ENCODE measurements at places on chromosomes 3 and 15.

- no peak for DNase-seq
Measured at GRCh38 chr3:149908424-149908957, 62.2 kb downstream of the PFN2 start.

- DNase-seq, result no peak
Measured at GRCh38 chr3:10570196-10570946, 65.0 kb upstream of the ATP2B2 start.

GRCh38 chr15:45116482-45117307 is 2.6 kb downstream of the DUOXA2 start:
- no peak for DNase-seq

DNA sequence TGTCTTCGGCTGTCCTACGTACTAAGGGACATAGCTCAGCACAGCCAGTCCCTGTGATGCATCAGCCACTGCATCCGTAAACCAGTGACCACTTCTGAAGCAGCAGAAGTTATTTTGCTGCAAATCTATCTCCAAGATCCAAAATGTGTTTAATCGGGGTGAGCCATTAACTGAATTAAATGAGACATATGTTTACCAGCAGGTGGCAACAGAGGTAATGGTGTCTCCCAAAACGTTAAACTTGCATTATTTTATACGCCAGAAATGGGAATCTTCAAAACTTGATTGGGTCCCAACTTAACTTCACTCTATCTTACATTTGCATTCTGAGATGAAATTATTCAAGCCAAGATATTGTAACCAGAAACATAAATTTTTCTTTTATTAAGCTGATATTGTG is 75.3 kb upstream of the BOC start:
- no peak for DNase-seq

DNA sequence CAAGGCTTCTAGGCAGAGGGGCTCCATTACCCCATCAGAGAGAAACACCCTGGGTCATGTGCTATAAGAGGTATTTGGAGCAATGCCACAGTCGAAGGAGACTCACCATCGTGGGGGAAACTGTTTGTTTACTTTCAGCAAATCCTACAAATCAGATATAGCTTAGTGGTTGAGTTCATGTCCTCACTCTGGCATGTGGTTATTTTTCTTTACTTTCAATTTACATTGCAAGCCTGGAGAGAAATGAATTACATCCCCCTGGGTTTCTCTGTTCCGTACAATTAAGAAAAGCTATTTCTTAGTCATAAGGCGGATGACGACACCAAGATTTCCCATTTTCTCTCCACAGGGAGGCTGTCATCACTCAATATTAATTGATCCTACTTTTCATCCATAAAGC is 36.9 kb downstream of the RFTN1 start:
- DNase-seq, result no peak

DNA sequence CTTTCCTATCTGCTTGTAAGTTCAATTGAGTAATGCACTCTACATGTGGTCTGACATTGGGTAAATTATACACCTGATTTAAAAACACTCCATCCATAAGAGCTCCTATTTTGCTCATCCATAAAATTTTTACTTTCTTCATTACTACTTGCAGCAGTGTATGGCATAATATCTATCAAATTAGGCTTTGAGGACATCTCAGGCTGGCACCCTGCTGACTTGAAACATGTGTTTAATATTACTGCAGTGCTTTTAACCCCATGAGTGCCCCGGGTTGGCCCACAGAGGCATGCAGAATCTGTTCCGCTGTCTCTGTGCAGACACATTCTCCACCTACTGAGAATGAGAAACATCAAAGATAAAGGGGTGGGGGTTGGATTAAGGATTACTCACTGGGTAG is 249.9 kb upstream of the DNAJC19 start:
- DNase-seq, result peak; percentile 22

DNA sequence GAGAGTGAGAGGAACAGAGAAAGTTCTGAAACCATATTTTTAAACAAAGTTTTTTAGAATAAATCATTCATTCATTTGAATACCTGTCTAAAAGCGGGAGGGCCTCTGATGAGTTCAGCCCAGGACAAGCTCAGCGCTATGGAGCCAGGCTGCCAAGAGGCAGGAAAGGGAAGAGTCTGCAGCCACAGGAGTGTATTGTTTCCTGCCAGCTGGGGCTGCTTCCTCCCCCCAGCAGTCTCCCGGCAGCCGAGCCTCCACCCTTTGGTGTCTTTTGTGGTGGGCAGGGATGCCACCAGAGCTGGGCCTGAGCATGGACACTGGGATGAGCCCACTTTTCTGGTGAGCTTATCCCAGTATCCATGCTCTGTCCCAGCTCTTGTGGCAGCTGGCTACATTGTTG is 199.5 kb upstream of the TPRG1 start:
- no peak for DNase-seq

DNA sequence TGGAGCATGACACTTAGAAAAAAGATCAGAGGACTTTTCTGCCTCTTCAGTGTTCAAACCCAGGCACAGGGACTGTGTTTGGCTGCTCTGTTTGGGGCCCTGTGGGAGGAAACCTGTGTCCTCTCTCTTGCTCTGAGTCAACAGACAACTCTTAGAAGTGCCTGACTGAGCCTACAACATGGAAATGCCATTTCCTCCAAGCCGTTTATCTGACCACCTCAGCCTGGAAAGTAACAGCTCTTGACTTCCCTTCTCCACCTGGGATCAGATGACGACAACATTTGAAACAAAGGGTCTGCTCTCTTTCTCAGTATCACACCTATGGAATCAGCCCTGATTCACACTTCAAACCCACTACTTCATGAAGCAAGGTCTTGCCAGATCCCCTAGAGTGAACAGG is 91.3 kb upstream of the CTDSPL start:
- DNase-seq, result no peak

DNA sequence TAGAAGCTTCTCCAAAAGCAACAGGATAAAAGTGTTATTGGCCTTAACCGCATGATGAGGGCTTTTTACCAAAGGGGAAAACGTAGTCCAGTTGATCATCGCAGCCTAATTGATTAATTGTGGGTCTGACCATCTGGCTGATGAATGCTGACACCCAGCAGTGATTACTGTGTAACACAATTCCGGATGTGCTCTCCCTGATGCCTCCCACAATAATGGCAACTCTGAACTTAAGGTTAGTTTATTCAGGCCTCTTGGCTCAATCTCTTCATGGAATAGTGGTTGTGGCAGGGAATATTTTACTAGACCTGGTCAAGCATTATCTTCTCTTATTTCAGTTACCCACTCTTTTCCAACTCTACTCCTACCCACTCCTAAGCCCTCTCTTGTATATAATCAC is 332.9 kb downstream of the TIGIT start:
- DNase-seq, result no peak

GRCh38 chr3:45387636-45388348 is 584 bp upstream of the LARS2 start:
- no peak for DNase-seq

DNA sequence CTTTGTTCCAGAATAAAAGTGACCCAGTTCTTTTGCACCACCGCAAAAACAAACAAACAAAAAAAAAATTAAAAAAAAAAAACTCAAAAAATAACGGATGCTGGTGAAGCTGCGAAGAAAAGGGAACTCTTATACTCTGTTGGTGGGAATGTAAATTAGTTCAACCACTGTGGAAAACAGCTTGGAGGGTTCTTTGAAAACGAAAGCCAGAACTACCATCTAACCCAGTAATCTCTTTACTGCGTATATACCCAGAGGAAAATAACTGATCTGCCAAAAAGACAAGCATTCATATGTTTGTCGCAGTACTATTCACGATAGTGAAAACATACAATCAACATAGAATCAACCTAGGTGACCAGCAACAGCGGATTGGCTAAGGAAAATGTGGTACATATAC is 298.9 kb upstream of the CBLB start:
- no peak for DNase-seq

GRCh38 chr15:48433226-48433886 is 102.1 kb downstream of the DUT start:
- DNase-seq, result no peak

DNA sequence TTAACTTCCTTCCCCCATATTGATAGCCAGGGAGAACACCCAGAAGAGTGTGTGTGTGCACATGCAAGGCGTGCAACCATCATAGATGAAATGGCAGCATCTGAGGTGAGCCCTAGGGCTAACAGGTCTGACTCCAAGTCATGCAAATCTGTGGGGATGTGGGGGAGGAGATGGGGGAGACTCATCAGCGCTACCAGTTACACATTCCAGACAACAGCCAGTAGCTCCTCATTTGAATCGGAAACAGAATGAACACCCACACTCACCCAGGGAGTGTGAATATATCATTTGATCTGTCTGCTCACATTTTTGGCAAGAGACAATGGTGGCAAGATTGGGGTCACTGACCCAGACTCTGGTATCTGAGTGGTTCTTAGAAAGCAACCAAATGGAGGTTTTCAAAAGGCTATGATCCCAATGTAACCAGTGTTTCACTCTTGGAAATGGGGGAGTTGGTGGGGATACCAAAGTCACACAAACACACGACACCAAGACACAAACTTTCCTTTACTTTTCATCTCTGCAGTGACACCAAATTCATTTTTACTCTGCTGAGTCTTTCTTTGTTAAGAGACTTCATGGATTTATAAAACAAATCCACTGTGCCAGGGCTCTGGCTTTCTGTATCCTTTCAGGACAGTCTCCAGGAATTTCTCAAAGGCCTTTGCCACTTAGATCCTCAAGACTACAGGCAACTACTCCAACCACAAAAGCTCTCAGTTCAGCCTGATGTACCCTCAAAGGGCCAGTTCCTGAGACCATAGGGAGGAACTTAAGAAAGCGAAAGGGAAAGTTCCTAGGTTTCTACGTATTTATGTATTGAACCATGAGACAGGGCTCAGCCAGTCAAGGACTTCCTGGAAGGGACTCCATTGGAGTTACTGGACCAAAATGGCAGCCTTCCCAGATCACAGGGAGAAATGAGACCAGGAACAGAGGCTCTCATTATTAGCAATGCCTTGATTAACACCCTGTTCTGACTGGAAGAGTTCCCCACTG is 2.2 kb downstream of the CDCP1 start:
- DNase-seq, result no peak

- no peak for DNase-seq
Measured at GRCh38 chr3:196694202-196694638, 17.8 kb downstream of the CEP19 start.

- DNase-seq, result no peak
Measured at GRCh38 chr15:78921940-78922339, 22.9 kb downstream of the CTSH start.

GRCh38 chr15:60328852-60329443 is 68.8 kb downstream of the ANXA2 start:
- DNase-seq, result no peak

DNA sequence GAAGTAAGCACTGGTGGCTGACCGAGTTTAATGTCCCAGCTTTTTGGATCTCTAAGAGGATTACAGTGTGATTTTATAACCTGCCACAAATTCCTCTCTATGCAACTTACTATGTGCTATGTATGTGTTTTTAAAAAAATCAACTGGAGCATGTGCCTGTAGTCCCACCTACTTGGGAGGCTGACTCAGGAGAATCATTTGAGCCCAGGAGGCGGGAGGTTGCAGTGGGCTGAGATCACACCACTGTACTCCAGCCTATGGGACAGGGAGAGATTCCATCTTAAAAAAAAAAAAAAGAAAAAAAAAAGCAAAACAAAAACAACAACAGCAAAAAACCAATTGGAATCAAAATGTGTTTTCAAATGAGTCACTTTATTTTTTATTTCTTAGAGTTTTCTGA is 29.6 kb downstream of the DUT start:
- DNase-seq, result no peak

GRCh38 chr3:139870000-139870675 is 64.8 kb upstream of the CLSTN2 start:
- no peak for DNase-seq

DNA sequence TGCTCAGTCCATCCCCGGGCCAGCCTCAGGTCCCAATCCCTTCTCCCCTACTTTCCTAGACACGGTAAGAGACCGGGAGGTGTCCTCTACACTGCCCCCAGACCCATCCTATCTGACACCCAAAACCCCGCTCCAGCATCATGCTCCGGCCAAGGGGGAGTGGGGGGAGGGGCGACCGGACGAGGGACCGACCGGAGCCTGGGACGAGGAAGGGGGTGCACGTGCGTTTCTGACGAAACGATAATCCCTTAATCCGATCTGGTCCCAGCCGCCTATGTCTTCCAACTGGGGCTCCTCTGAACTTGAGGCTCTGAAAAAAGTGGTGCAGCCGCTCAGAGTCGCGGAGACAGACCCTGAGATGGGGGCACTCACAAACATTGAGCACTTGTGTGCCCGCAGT is 494 bp downstream of the CPLX3 start:
- DNase-seq, result no peak

- no peak for DNase-seq
Measured at GRCh38 chr3:189269365-189269764, 97.6 kb downstream of the TPRG1 start.

- DNase-seq, result no peak
Measured at GRCh38 chr3:13063225-13063624, 10.0 kb downstream of the IQSEC1 start.

- DNase-seq, result no peak
Measured at GRCh38 chr3:187828579-187829452, 83.5 kb upstream of the BCL6 start.

DNA sequence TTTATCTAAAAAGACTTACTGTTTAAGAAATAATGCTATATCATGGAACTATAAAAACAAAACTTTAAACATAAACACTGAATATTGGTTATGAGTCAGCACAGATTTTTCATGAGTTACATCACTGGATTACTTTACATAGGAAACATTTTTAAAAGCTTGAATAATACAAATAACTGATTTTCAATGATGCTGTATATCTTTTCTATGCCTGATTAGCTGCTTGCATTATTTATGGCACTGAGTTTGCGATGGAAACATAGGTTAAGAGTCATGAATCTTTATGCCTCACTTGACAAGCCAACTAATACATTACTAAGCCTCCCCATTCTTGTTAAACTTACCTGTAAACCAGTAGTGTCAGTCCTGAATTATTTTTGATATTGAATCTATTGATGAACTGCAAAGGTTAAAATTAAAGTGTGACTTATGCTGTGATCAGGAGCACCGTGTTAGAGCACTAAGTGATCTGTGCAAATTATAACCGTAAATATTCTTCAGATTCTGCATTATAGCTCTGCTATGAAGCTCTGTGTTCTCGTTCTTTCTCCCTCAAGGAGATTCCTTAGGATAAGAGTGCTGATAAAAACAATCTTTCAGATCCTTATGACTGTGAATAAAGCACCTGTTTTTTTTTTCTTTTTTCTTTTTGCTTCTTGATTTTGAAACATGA is 437.3 kb upstream of the BCHE start:
- no peak for DNase-seq

DNA sequence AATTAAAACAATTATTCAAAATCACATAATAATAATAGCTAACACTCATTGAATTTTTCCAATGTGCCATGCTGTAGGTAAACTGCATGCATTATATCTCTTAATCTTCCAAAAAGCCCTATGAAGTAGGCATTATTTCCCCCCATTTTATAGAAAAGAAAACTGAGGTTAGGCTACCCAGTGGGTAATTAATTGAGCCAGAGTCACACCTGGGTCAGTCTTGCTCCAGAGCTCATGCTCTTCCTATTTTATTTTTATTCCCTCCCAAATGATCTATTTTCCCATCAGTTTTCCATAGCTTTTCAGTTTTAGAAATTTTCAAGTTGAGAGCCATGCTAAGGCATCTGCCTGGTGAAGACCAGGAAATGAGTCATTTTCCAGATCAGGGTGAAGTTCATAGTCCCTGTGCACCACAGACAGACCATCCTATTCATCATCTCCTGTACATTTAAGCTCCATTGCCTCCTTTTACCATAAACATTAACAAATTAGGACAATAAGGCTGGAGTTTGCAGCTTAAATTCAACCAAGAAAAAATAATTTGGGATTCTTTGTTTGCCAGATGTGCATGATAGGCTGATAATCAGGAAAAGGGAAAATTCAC is 417.3 kb downstream of the OTOL1 start:
- no peak for DNase-seq

All from NCI-H187 treated with DMSO at 0.1 percent for 48 hours (cell line).